AG04450 (cell line): ENCODE measurements at places on chromosomes 1 and 21. TPM values are rescaled to one million over a fixed set of nuclear protein-coding genes. Genes with fewer than 3 reads are reported as not detected.
A peak's percentile ranks its signal among the peaks of the same experiment; 100 is the strongest.

DNA sequence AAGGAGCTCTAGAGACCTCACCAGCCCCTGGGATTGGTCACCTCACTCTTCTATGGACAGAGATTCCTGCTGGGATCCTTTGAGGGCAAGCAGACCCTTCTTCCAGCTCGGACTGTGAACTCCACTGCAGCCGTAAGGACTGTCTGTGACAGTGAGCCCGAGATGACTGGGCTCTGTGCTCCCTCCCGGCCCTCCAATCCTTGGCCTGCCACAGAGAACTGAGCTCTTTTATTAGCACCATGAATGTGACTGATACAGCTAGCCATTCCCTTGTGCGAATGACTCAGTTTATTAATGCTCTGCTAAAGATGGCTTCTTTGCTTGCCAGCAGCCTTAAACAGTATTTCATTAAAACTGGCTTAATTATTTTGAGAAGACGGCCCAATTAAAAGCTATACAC is 194.6 kb upstream of the LMO4 start:
- no peak for DNase-seq

DNA sequence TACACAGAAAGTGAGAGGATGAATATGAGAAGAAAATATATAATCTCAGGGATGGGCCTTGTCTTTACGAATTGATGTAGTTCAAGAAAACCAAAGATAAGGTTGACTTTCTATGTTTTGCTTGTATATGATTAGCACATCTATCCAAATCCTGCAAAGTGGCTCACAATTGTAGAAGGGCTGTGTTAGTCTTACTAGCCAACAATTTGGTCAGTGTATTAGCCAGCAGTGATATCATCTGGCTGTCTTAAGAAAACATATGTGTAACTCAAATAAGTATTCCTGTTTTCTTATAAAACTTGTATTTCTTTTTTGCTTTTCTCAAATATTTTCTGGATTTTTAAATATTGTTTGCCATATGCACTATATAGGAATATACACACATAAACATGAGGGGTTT is 5.5 kb downstream of the SDCCAG8 start:
- no peak for DNase-seq

DNA sequence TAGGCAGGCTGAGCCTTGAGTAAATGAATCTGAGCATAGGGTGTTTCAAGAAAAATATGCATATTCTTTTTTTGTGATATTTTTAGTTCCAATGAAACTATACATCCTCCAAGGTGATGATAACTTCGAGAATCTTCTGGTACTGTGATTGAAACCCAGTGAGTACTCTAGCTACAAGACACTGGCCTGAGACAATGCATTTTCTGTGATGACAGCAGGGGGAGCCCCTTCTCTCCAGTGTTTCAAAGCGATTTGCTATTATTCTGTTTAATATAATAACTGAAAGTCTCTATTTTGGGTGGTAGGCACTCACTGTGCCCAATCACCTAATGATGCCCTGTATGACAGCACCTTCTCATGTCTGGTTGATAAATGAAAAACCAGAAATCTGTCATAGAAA is 12.1 kb downstream of the IRF2BP2 start:
- no peak for DNase-seq

DNA sequence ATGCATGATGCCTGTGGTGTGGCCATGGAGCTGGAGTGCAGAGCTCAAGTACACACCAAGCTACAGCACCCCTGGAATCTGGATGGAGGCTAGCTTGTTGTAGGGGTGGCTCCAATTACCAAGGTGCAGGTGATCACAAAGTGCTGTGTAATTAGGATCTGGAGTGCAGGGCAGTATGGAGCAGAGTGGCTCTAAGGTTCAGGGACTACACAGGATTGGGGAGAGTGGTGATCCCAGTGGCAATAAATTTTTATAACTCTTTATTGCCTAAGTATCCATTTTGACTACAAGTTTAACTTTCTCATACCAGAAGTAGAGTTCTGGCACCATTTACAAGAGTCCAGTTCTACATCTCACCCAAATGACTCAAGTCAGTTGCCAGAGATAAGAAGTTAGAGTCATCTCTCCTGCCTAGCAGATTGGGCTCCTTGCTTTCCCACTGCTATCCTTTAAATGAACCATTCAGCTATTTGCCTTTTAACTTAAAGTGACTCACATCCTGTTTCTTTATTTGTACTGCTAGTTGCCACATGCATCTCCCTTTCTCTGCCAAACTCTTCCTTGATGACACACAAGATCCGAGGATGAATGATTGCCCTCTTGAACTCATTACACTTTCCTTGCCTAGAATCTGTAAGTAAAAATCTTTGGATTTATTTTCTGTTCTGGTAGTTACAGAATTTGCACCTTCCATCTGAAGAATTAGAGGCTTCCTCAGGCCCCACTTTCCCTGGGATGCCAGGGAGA is 427.2 kb downstream of the KCNT2 start:
- peak; percentile 69 for DNase-seq

DNA sequence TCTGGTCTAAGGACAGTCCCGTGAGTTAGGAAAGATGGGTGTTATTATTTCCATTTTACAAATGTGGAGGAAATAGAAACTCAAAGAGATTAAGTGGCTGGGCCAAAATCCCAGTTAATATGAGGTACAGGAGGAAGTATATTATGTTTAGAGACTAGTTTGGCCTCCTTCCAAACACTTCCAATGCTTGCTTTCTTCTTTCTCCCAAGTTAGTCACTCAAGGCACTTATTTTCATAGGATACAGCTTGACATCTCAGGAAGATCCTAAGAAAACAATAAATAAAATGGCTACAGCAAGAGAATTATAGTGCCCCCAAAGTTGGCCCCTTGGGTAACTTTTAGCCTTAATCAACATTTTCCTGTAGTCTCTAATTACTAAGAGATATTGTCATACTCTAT is 47.5 kb upstream of the IPO9 start:
- DNase-seq: no peak

- DNase-seq: no peak
Observed at GRCh38 chr1:174448531-174448883, 743 bp downstream of the GPR52 start.

- no peak for DNase-seq
Observed at GRCh38 chr21:45997495-45998275, 16.1 kb downstream of the COL6A1 start.

The COL24A1 gene
- 2.2 and 3.1 TPM in 2 replicates for polyA plus RNA-seq

The TEX38 gene
- polyA plus RNA-seq: not detected in 2 replicates

The PADI4 gene
- not detected in 2 replicates for polyA plus RNA-seq

The BMP8A gene
- polyA plus RNA-seq: not detected in 2 replicates

The LYSMD1 gene
- polyA plus RNA-seq: 9.1 and 9.6 TPM in 2 replicates

The LCE1F gene
- polyA plus RNA-seq: not detected in 2 replicates

The PACC1 gene
- 10.6 and 12.6 TPM in 2 replicates for polyA plus RNA-seq
